Stimulated activated CD4-positive, alpha-beta T cell treated with anti-CD3 and anti-CD28 coated beads, Interleukin-1b, Interleukin-23, amount 100 ng/mL, for 1 hour (primary cell): ENCODE measurements at places on chromosomes 5 and 9.

DNA sequence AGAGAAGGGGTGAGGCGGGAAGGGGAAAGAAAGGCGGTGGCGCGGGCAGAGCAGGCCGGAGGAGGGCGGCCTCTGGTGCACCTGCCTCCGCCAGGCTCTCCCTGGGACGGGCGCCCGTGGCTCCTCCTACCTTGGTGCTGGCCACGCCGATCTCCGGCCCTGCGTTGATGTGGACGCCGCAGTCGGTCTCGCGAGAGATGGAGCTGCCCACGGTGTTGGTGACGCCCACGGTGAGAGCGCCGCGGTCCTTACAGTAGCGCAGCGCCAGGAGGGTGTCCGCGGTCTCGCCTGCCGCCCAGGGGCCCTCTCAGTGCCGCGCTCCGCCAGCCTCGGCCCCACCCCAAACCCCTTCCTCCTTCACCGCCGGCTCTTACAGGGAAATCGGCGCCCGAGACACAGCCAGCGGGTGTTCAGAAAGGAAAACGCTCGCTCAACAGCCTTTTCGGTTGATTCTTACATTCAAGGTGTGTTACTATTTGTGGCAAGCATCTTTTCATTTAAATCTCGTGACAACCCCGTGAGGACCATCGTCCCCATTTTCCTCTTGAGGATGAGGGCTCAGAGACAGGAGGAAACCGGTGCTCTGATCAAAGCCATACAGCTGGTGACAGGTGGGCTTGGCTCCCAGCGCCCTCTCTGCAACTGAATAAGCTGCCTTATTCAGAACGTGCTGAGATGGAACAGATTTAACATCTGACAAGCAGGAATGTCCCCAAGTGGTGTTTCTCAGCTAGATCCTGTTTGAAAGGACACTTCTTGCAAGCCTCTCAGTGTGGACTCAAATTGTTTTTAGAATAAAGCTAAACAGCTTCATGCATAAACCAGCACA, 22.0 kb upstream of the MAPK9 start:
- DNase-seq = no peak

DNA sequence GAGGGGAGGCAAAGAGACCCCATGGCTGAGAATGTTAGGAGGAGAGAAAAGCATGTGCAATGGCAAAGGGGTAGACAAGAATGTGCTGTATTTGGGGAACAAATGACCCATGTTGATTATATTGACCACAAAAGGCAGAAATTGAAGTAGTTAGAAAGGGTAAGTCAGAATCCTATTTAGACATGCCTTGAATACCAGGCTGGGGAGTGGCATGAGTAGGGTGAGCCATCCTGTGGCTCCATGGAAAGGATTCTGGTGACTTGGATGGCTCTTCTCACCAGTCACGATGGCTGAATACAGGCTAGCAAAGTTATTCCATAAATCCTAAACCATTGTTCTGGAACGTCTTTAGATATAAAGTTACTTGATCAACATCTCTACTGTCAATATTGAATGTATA, 73.4 kb upstream of the MEF2C start:
- no peak for DNase-seq

DNA sequence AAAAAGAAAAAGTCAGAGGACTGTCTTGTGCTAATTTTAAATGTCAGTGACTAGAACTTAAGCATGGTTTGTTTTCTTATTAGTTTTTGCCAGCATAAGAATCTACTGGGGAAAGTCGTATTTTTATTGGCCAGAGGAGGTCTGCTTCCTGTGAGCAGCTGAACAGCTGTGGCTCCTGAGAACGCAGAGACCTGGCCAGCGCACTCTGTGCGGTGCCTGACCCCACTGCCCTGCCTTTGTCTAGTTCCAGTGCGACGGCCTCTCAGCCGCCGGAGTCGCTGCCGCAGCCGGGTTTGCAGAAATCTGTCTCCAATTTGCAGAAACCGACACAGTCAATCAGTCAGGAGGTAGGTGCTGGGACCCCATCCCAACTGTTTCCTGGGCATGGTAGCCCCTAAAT, 42.5 kb downstream of the PRRC2B start:
- no peak for DNase-seq

DNA sequence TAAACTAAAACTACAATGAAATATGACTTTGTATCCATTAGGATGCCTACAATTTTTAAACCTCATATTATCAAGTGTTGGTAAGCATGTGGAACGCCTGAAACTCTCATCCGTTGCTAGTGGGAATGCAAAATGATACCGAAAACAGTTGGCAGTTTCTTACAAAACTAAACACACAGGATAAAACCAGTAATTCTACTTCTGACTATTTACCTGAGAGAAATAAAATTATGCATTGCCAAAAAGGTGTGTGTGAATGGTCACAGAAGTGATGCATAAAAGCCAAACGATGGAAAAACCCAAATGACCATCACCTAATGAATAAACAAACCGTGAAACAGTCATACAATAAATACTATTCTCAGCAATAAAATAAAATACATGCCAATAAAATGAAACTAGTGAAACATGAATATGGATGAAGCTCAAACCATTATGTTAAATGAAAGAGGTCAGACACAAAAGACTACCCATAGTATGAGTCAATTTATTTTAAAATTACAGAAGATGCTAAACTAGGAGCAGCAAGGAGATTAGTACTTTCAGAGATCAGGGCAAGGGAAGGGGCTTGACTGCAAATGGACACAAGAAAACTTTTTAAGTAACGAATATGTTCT, 13.4 kb downstream of the AUH start:
- DNase-seq = no peak
